ENCODE measurements at places on chromosomes 12 and 14. TPM values are rescaled to one million over a fixed set of nuclear protein-coding genes. Genes with fewer than 3 reads are reported as not detected.

The KRT74 gene
- total RNA-seq, result 14.1 TPM

The PAPLN gene
- total RNA-seq, result 22.0 TPM

The SLCO1C1 gene
- not detected for total RNA-seq

DNA sequence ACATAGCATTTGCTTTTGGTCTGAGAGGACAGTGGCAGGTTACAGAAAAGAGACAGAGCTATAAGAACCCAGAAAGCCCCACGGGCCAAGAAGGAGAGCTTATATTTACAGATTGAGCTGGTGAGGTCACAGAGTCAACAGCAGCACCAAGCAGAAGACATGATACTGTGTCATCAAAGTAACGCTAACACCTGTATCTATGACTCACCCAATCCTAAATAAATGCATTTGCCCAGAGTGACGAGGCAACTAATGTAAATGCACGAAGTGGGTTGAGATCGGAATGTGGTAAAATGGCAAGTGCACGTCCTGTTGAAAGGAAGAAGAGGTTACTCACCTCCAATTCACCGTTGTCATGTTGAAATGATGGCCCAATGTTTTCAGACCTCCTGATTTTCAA is 6.7 kb upstream of the CD163L1 start:
- H3K36me3 ChIP-seq, result no peaks in the 10 kb centered on the region
- H3K4me1 ChIP-seq, result no peaks in the 10 kb centered on the region
- no peaks in the 10 kb centered on the region for H3K27me3 ChIP-seq
- H3K4me3 ChIP-seq, result no peak overlapping the region
- no peak for DNase-seq

- H3K36me3 ChIP-seq, result no peaks in the 10 kb centered on the region
- peak overlapping the region; percentile 39 for H3K27ac ChIP-seq
- no peak for DNase-seq
These were observed 25.0 kb downstream of the RERG start for GRCh38 chr12:15196221-15196620.

GRCh38 chr12:121175383-121176119 is 34.4 kb upstream of the P2RX4 start:
- DNase-seq, result no peak
- peaks cover 30% of the 10 kb centered on the region for H3K36me3 ChIP-seq
- no peak overlapping the region for H3K27ac ChIP-seq
- no peaks in the 10 kb centered on the region for H3K4me1 ChIP-seq
- no peak overlapping the region for H3K4me3 ChIP-seq
- H3K27me3 ChIP-seq, result no peaks in the 10 kb centered on the region

DNA sequence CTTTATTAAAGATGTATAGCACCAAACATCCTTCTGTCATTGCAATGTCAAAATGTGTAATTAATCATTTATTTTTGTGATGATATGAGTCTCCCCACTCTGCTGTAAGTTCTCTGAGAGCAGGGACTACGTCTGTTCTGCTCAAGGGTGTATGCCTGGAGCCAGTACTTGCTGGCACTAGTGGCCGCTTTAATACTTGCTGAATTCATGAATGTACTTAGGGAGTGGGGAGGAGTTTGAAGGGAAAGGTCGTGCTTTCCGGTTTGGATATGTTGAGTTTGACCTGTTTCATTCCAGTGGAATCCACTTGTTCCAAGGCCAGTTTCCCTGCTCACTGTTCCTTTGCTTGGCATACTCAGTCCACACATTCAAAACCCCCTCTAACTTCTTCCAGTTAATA is 1.9 kb upstream of the DCAF5 start:
- H3K4me1 ChIP-seq, result peaks cover 29% of the 10 kb centered on the region
- no peak overlapping the region for H3K4me3 ChIP-seq
- no peaks in the 10 kb centered on the region for H3K27me3 ChIP-seq
- no peak overlapping the region for H3K27ac ChIP-seq
- DNase-seq, result no peak

- no peaks in the 10 kb centered on the region for H3K4me1 ChIP-seq
- DNase-seq, result no peak
- no peak overlapping the region for H3K27ac ChIP-seq
- H3K4me3 ChIP-seq, result no peak overlapping the region
- no peaks in the 10 kb centered on the region for H3K27me3 ChIP-seq
These were observed 124.8 kb downstream of the TMEM132D start for GRCh38 chr12:129779033-129779432.

All from suprapubic skin (tissue), 4 donors.